ENCODE measurements at places on chromosomes 7 and 10. TPM values are rescaled to one million over a fixed set of nuclear protein-coding genes. Genes with fewer than 3 reads are reported as not detected.

Gene OPN1SW
- not detected for total RNA-seq

DNA sequence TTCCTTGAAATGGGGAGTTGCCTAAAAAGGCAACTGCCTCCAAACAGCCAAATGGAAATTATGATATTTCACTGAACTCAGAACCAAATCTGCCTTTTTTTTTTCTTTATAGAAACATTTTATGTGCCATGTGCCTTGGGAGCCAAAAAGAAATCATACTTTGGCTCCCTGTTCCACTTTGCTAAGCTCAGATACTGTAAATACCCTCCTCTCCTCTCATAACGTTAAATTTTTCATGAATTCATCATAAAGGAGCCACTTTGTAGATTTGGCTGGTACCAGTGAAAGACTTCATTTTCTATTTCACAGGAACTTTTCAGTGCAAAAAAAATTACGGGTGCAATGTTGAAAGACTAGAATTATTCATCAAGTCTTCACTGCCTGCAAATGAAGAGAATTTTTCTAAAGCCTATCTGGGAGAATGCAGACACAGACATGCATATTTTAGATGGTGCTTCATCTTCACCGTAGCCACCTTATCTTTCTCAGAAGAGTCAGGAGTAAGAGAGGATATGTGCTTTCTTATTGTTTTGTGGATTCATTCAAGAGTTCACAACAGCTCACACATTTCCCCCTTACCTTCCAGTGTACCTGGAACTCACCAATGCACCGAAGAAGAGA, 742.3 kb upstream of the GALNT17 start:
- no peak overlapping the region for H3K4me3 ChIP-seq
- H3K27me3 ChIP-seq = no peaks in the 10 kb centered on the region
- no peaks in the 10 kb centered on the region for H3K36me3 ChIP-seq
- no peaks in the 10 kb centered on the region for H3K4me1 ChIP-seq
- no peak for DNase-seq
- no peak overlapping the region for H3K27ac ChIP-seq

- no peaks in the 10 kb centered on the region for H3K27me3 ChIP-seq
- no peak overlapping the region for H3K27ac ChIP-seq
- H3K4me3 ChIP-seq = no peak overlapping the region
- H3K4me1 ChIP-seq = no peaks in the 10 kb centered on the region
- H3K36me3 ChIP-seq = peaks cover 4% of the 10 kb centered on the region
- no peak for DNase-seq
Measured at GRCh38 chr10:20948686-20949327, 51.7 kb upstream of the NEBL start.

DNA sequence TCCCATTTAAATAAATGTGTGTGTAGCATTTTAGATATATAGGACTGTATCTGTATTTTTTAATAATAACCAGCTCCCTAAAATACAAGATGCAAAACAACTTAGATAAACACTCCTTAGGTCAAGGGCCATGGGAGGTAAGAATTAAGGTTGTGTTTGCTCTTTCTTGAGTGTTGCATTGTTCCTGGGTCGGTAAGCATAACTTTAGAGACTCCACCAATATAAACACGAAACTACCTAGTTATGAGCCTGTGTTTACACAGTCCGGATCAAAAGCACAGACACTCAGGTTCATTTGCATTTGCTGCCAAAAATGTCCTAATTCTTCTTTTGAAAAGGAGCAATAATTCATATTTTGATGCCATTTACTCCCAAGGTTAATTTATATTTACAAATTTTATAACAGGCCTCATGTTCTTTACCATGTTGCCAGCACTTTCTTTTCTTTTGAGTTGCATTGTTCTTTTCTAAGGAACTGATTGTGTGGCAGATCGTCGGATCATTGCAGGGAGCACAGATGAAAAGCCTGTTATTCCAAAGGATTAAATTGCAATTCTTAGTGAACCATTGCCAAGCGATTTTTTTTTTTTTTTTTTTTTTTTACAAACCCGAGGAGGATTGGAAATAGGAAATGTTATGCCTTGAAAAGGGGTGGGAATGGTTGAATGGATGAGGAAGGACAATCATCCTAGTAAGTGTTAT, 45.8 kb upstream of the GLCCI1 start:
- H3K27ac ChIP-seq = no peak overlapping the region
- H3K4me3 ChIP-seq = no peak overlapping the region
- DNase-seq = no peak
- no peaks in the 10 kb centered on the region for H3K4me1 ChIP-seq
- H3K27me3 ChIP-seq = no peaks in the 10 kb centered on the region

DNA sequence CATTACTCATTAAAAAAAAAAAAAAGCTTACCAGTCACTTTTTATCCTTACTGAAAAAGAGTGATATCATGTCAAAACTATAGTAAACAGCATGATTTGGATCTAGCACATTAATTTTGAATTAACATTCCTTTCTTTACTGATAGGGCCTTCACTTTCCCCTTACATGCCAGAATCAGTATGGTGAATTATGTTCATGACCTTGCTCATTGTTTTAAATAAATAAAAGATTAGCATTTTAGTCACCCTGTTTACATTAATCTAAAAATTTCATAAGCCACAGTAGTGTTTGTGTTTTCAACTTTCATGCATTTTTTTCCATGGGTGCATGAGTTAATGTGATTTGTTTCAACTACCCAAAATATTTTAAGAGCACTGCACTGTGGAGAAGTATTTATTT, 160.8 kb downstream of the TFEC start:
- DNase-seq = no peak
- H3K27me3 ChIP-seq = no peaks in the 10 kb centered on the region
- H3K36me3 ChIP-seq = no peaks in the 10 kb centered on the region
- no peak overlapping the region for H3K4me3 ChIP-seq

GRCh38 chr10:76549171-76549570, 1088.4 kb downstream of the KCNMA1 start:
- DNase-seq = no peak
- no peak overlapping the region for H3K27ac ChIP-seq
- no peaks in the 10 kb centered on the region for H3K27me3 ChIP-seq
- no peaks in the 10 kb centered on the region for H3K36me3 ChIP-seq

DNA sequence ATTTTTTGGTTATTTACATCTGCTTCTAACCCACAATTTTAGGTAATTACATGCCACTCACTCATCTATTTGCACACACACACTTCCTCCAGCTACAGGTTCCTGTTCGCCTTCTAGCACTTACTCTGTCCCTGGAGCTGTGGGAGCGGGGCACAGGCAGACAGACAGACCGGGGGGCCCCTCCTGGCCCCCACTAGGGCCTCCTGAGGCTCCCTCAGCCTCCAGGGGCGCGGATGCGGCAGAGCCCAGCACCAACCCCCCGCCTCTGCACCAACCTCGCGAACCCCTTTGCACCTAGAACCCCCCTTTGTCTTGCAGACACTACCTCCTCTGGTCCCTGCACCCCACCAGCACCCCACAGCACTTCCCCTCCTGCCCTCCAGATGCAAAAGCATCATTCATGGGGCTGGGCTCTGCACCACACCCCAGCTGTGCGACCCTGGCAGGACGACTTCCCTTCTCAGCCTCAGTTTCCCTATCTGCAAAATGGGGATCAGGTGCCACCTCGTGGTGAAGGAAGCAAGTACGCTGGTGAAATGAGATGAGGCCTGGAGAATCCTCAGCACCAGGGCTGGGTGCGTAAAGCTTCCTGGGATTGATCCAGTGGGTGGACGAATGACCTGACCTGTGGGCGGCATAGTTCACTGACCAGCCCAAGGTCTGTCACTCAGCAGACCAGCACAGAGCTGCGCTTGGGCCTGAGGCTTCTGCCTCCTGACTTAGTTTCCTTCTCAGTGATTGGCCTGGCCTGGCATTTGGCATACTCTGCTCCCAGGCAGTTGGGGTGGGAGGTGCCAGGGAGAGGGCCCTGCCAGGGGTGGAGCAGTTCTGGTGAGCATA, 37.9 kb downstream of the ELFN1 start:
- H3K27me3 ChIP-seq = no peaks in the 10 kb centered on the region
- DNase-seq = peak; percentile 44
- no peak overlapping the region for H3K27ac ChIP-seq
- H3K4me1 ChIP-seq = no peaks in the 10 kb centered on the region
- no peaks in the 10 kb centered on the region for H3K36me3 ChIP-seq

- H3K36me3 ChIP-seq = no peaks in the 10 kb centered on the region
- no peaks in the 10 kb centered on the region for H3K27me3 ChIP-seq
- H3K27ac ChIP-seq = no peak overlapping the region
- no peak for DNase-seq
- no peaks in the 10 kb centered on the region for H3K4me1 ChIP-seq
- no peak overlapping the region for H3K4me3 ChIP-seq
Measured at GRCh38 chr10:111142092-111142768, 65.4 kb downstream of the ADRA2A start.

- peaks cover 56% of the 10 kb centered on the region for H3K36me3 ChIP-seq
- no peak overlapping the region for H3K4me3 ChIP-seq
- no peaks in the 10 kb centered on the region for H3K27me3 ChIP-seq
- H3K27ac ChIP-seq = no peak overlapping the region
- peaks cover 7% of the 10 kb centered on the region for H3K4me1 ChIP-seq
Measured at GRCh38 chr10:6213908-6214307, 11.2 kb downstream of the PFKFB3 start.

DNA sequence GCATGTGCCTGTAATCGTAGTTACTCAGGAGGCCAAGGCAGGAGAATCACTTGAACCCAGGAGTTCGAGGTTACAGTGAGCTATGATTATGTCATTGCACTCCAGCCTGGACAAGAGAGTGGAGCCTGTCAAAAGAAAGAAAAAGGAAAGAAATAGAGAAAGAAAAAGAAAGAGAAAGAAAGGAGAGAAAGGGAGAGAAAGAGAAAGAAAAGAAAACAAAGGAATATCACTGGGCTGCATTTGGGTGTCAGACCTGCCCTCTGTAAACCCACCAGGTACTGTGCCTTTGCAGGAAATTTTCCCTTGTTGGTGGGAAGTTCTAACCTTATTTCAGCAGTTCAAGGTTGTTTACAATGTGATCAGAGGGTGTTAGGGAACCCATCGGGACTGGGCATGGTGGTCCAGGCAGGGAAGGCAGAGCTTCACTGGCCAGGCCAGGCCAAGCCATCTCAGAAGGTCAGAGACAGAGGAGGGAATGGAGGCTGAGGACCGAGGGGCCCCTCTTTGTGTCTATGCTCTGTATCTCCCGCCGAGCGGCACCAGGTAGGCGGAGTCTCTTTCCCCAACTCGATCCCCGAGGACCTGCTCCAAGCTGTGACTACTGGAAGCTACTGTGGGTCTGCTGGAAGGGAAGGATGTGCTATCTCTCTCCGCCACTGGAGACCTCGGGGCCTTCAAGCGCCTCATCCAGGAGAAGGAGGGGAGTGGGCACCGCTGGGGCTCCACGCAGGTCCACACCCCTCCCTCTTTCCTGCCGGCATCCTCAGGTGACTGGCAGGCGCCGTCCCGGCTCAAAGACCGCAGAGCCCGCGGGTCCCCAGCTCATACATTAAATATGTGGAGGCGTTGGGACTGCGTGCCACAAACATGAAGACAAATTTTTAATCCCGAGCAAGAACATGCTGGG, 15.2 kb upstream of the KAZALD1 start:
- no peak for DNase-seq
- H3K27me3 ChIP-seq = peaks cover 51% of the 10 kb centered on the region
- H3K4me1 ChIP-seq = peaks cover 26% of the 10 kb centered on the region
- H3K27ac ChIP-seq = no peak overlapping the region
- no peak overlapping the region for H3K4me3 ChIP-seq

DNA sequence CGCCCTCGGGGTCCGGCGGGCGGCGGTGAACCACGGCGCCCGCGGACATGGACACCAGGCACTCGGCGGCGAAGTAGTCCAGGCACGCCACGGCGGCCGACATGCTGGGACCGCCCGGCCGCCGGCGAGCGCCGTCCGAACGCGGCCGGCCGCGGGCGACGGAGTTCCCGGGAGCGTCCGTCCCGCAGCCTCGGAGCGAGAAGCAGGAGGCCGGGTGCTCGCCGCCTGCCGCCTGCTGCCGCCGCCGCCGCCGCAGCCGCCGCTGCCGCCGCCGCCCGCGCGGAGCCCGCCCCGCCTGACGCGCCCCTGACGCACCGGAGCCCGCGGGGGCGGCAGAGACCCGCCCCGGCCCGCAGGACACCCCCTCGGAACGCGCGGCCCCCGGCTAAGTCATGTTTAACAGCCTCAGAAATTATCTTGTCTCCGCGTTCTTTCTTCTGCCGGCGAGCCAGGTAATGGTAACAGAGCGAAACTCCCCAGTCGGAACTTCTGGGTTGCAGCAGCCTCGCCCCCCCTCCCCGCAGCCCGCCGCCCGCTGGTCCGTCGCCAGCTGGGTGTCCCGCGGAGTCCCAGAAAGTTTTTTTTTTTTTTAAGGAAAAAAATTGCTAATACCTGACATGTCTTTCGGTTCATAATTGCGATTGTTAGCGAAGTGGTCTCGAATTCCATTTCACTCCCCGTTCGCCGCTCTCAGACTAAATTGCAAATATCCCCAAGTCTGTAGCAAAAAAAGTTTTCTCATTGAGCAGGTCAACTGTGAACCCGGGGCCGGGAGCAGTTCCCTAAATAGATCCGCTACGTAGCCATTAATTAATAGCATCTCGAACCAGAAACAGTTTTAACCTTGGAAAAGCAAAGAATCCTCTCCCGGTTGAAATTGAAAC, at the start of gene KLF14:
Gene KLF14, minus strand, starts transcription at position 277 of the 884 bp plus-strand sequence. Its CDS starts 174 bp downstream, at position 103.
- no peaks in the 10 kb centered on the region for H3K4me1 ChIP-seq
- H3K36me3 ChIP-seq = no peaks in the 10 kb centered on the region
- H3K27ac ChIP-seq = no peak within 1 kb of the TSS
- peak; percentile 64 for DNase-seq
- H3K27me3 ChIP-seq = peaks cover 75% of the 10 kb centered on the region

GRCh38 chr10:33293076-33293475, 41.4 kb downstream of the NRP1 start:
- H3K27me3 ChIP-seq = no peaks in the 10 kb centered on the region
- DNase-seq = no peak
- no peak overlapping the region for H3K4me3 ChIP-seq
- peaks cover 19% of the 10 kb centered on the region for H3K4me1 ChIP-seq
- H3K27ac ChIP-seq = no peak overlapping the region

All from upper lobe of right lung (tissue), 1 donor.